ENCODE measurements at places on chromosomes 2 and 18.

GRCh38 chr2:223027442-223027841, 24.5 kb upstream of the KCNE4 start:
- no peak for DNase-seq

GRCh38 chr2:230784795-230785194, 72.2 kb downstream of the CAB39 start:
- DNase-seq = no peak

DNA sequence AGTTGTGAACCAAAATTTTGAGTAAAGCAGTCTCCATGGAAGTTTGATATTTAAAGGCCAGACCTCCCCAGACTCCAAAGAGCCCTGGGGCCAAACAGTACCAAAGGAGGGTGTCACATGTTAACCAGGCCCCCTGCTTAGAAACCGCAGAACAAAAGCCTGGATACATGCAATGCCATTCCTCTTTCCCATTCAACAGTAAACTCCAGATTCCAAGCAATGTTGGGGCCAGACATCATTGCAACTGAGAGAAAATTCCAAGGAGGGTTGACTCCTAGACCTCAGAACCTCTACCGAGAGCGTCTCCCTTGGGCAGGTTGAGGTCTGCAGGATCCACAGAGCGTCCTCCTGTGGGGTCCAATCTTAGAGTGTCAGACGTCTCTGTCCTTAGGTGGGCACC, 404.4 kb upstream of the SYT4 start:
- no peak for DNase-seq

DNA sequence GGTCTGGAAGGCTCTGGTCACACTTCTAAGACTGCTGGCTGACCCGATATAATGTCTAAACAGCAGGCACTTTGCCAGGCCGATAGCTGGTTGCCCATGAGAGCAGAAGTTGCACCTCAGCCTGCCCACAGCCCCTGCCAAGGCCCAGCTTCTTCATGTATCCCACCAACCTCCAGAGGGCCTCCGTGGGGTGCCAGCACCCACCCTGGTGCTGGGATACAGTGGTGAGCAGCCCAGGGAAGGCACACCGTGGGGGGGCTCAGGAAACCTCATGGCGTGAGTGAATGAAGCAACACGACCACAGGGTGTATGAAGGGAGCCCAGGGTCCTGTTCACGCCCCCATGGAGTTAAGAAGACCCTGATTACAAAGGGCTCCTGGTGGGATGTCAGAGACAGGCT, 16.2 kb upstream of the GLI2 start:
- DNase-seq = no peak

GRCh38 chr2:238801791-238802190, 46.1 kb upstream of the TWIST2 start:
- DNase-seq = no peak

DNA sequence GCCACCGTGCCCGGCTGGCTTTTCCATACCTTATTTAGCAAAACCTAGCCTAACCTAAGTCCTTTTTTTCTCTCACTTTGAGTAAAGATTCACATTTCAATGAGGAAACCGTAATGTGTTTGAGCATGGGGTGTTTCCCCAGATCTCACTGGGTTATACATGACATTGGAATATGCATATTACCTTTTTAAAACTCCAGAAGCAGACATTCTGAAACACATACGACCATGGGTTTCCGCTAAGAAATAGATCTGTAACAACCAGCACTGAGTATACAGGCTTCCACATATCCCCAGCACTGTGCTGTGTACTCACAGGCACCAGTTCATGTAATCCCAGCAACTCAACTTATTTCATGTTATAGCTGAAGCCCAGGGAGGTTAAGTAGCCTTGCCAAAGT, 41.0 kb upstream of the FOSL2 start:
- DNase-seq = no peak

- DNase-seq = no peak
These were observed 49.7 kb upstream of the AP1S3 start for GRCh38 chr2:223887127-223887526.

DNA sequence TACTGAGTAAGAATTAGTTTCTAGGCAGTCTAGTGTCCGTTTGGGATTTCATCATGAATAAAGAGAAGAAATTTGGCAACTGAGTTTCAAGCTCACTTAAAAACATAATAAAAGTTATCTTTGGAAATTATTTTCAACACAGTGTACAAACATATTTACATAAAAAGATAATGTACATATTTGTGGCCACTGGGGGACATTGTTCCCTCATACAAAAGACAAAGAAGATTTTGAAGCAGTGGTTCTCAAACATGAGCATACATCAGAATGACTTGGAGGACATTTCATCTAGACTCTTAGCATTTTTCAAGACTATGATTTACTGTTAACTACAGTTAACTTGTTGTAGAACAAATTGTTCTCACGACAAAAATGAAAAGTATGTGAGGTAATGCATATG, 15.7 kb upstream of the TTC21B start:
- no peak for DNase-seq

DNA sequence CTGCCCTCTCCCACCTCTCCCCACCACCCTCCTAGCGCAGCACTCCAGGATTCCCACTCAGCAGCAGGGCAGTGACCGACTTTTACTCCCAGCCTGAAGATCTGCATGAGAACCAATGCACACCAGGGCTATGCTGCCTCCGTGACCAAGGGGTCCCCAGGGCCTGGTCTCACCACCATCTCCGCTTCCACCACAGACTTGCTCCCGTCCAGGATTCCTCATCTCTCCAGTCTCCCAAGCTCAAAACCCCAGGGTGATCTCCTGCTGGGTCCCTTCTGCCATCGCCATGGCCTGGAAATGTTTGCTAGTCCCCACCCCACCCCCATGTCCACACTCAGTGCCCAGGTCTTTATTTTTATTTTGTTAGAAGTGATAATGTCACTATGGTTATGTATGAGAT, 2.1 kb upstream of the CIDEA start:
- no peak for DNase-seq

DNA sequence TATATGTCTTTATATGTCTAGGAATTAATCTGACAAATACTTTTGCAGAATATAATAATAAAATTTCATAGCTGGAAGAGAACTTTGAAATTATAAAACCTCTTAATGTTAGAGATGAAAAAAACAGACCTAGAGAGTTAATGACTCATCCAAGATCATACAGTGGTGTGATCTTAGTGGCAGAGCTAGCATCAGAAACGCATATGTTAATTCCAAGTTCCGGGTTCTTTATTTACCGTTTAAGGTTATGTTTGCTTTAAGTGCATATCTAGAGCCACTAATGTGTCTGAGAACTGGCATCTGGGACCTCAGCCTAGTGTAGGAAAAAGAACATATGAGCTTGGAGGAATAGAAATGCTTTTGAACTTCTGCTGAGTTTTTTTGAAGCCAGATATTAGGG, 24.3 kb downstream of the CERS6 start:
- no peak for DNase-seq

DNA sequence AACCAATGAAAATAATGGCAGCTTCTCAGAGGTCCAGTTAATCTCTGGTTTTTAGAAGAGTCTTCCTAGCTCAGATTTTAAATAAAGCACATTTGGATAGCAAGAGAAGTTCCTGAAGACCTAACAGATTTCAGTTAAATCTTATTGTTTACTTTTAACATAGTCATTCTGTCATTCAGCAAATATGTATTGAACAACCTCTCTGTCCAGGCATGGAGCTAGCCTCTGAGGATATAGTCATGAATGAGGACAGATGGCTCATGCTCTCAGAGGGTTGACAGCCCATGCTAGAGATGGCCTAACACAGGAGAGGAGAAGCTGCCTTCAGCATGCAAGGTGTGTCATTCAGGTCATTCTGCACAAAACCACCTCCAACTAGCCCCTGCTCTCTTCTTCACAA, 6.2 kb downstream of the CCBE1 start:
- DNase-seq = no peak

GRCh38 chr2:76415821-76416220, 705.1 kb upstream of the GCFC2 start:
- DNase-seq = no peak

- DNase-seq = no peak
These were observed 17.9 kb upstream of the CREB1 start for GRCh38 chr2:207511851-207512250.

DNA sequence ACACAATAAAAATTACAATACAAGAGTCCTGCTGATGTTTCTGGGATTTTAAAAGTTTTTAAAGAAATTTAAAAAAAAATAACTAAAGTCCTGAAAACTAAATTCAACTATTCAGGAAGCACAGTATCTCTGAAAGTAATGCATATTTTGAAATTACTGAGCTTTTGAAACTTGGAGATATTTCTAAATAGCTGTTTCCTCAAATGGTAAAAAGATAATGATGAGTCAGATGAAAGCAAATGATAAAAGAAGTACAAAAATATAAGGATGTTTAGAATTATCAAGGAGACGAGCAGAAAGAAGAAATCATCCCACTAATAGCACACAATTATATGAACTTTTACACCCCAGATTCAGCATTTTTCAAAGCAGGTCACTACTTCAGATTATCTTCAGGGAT, 90.2 kb upstream of the SLC25A52 start:
- DNase-seq = no peak

- no peak for DNase-seq
These were observed 45.6 kb downstream of the RAMP1 start for GRCh38 chr2:237904831-237905599.

Data from neural crest cell (in vitro differentiated cells).